ENCODE measurements at places on chromosomes 5 and 9. TPM values are rescaled to one million over a fixed set of nuclear protein-coding genes. Genes with fewer than 3 reads are reported as not detected.

GRCh38 chr9:128936171-128936865, 11.1 kb downstream of the DOLK start:
- H3K27ac ChIP-seq = no peak overlapping the region
- H3K4me3 ChIP-seq = no peak overlapping the region
- DNase-seq = peak; percentile 52
- no peaks in the 10 kb centered on the region for H3K4me1 ChIP-seq
- no peaks in the 10 kb centered on the region for H3K27me3 ChIP-seq

DNA sequence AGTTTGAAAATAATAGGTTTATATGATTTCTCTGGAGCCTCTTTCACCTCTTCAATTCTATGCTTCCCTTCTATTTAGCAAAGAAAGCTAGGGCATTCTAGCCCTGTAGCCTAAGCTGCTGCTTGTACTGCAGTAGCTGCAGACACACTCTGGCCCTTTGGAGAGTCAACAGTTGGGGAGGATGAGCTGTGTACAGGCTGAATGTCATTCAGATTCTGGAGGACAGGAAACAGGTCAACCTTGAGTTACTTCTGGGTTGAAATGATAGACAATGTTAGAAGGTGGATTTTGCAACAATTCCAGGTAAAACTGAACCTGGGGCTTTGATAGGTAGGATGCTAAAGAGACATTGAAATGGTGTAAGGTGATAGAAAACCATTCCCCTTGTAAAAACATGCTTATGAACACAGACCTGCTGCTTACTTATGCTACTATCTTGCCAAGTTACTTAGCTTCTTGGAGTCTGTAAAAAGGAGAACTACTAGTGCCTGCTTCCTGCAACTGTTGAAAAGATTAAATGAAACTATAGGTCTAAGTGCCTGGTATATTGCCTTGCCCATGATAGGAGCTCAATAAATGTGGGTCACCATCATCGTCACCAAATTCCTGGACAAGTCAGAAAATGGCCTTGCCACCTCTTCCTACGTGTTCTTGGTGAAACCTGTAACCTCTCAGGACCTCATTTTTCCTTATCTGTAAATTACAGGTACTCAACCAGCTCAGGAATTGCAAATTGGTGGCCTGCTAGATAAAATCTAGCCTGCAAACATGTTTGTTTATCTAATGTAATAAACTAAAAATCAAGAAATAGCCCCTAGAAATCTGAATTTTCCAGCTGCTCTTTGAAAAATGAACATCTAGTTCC, 83.7 kb downstream of the GALNT10 start:
- peaks cover 53% of the 10 kb centered on the region for H3K4me1 ChIP-seq
- no peak for DNase-seq
- no peaks in the 10 kb centered on the region for H3K27me3 ChIP-seq
- no peaks in the 10 kb centered on the region for H3K36me3 ChIP-seq
- H3K4me3 ChIP-seq = no peak overlapping the region

DNA sequence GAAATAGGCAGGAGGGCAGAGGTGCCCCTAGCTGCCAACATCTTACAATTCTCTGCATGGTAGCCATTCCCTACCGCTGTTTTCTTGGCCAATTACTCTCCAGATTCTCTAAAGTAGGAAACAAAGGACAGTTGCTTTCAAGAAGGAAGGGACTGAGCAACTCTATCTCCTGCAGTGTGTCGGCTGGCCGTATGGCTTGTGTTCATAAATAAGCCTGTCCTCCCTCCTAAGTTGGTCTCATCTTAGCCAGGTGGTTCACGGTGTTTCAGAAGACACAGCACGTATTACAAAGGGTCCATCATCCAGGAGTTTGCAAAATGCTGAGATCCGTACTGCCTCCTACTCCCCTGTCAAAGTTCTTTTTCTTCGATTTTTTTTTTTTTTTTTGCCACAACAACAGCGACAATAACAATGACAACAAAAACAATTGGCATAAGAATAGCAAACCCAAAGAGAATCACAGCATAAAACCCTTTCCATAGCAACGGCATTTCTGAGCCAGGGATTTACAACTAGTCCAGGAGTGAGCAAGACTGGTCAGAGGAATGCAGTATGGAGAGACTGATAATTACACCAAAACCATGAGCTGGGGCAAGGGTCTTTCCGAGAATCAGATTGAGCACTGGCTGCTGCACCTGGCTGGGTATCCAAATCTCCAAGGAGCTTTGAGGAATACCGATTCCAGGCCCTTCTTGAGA, 212.8 kb downstream of the SLIT3 start:
- no peaks in the 10 kb centered on the region for H3K27me3 ChIP-seq
- H3K4me1 ChIP-seq = no peaks in the 10 kb centered on the region
- H3K27ac ChIP-seq = no peak overlapping the region
- H3K4me3 ChIP-seq = no peak overlapping the region
- no peak for DNase-seq
- no peaks in the 10 kb centered on the region for H3K36me3 ChIP-seq

GRCh38 chr5:159340511-159340910, 10.2 kb upstream of the IL12B start:
- DNase-seq = no peak
- H3K4me1 ChIP-seq = no peaks in the 10 kb centered on the region
- no peak overlapping the region for H3K27ac ChIP-seq

Gene ZDHHC11
- total RNA-seq = 3.1 TPM

Gene ENC1
- 3.9 TPM for total RNA-seq

Gene FRMD3
- total RNA-seq = 8.6 TPM

Gene CORO2A
- 1.2 TPM for total RNA-seq

All from sigmoid colon (tissue), 7 donors.